ENCODE measurements at places on chromosomes 7 and 10.
A peak's percentile ranks its signal among the peaks of the same experiment; 100 is the strongest.

GRCh38 chr7:92769844-92770243 is 66.5 kb downstream of the CDK6 start:
- DNase-seq = no peak

- no peak for DNase-seq
Observed at GRCh38 chr7:138546064-138546619, 86.1 kb downstream of the TRIM24 start.

GRCh38 chr7:122520971-122521555 is 177.9 kb downstream of the RNF133 start:
- DNase-seq = no peak

DNA sequence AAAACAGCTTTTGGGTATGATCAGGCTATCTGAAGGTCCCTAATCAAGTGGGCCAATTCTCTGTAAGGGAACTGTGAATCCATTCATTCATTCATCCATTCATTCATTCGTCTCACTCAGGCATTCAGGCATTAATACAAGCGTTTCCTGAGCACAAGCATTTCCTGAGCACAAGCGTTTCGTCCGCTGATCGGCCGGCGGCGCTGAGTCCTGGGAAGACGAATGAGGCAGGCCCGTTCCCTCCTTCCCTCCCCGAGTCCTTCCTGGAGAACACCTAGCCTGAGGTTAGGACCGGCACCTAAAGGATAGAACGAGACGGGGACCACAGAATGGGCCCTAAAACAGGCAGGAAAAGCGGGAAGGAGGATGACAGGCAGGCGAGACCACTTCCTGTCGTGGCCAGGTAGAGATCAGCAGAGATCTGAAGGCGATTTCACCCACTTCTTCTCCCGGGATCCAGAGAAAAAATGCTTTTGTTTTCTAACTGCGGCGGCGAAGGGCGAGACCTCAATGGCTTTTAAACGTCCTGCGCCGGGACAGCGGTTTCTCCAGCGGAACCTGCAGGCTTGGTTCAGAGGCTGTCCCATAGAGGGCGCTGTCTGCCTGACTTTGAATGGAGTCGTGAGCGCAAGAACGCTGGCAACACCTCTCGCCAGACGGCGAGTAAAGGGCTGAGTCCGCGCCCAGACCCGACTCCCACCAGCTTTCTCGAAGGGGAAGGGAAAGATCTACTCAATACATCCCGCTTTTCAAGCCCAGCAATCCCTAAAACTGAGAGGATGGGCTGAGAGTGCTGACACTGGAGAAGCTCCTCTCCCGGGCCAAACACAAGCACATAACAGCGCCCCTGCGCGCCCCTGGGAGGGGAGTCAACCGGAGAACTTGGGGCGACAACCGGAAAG is 2.9 kb upstream of the HMX3 start:
- peak; percentile 46 for DNase-seq

DNA sequence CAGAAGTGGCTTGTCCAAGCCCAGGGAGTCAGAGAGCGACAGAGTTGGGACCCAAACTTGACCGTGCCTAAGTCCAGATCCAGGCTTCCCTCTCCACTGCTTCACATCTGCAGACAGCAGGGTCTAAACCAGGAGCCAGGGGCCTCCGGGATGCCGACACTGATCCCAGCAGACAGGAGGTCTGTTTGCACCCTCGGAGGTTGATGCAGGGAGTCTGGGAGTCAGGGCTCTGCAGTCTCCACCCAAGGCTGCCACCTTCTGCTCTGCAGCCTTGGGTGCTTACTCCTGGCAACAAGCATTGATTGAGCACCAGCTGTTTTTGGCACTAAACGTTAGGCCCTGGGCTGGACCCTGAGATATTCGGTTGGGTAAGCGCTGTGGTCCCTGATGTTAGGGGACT is 21.0 kb downstream of the ELFN1 start:
- no peak for DNase-seq

DNA sequence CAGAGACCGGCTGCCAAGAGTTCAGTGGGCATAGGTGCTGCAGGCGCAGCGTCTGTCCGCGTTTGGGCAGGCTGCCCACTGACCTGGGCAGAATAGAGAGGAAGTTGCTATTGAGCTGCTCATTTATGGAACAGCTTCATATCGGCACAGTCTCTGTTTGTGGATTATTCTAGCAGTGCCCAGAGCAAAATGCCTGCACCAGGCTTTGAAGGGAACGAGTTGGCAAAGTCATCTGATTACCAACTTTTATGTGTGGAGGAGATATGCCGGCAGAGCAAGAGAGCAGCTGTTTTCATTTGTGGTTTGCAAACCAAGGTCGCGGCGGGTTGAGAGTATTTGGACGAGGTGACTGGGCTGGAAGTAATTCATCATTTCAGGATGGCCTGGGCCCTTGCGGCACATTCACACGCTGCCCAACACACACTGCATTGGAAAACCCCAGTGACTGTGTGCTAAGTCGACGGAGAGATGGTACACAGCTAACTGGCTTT is 228.5 kb downstream of the TCERG1L start:
- no peak for DNase-seq

GRCh38 chr10:71209352-71209715 is 3.0 kb upstream of the UNC5B start:
- DNase-seq = no peak

- no peak for DNase-seq
Observed at GRCh38 chr10:125762692-125763648, 12.7 kb downstream of the MMP21 start.

GRCh38 chr10:79435271-79436065 is 10.0 kb downstream of the ZCCHC24 start:
- no peak for DNase-seq

- DNase-seq = no peak
Observed at GRCh38 chr10:116690356-116691322, 51.7 kb downstream of the HSPA12A start.
